SJCRH30 (cell line): ENCODE measurements at places on chromosomes 1 and 21. TPM values are rescaled to one million over a fixed set of nuclear protein-coding genes. Genes with fewer than 3 reads are reported as not detected.
A peak's percentile ranks its signal among the peaks of the same experiment; 100 is the strongest.

Gene CTBS
- 4.6 and 5.3 TPM in 2 replicates for total RNA-seq

DNA sequence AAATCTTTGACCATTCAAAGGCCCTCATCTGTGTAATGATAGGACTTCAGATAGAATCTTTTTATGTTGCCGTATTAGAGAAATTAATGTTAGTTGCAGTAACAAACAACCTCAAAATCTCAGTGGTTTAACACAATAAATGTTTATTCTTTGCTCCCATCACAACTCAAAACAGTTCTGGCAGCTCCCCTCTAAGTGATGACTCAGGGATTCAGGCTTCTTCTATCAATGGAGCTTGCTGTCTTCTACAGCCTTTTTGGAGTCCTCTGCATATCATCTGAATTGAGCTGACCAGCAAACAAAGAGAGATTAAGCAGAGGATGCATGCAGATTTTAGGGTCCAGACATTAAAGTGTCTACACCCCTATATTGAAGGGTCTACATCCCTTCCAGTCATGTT lies 59.1 kb upstream of the RAB3GAP2 start:
- no peak for DNase-seq

DNA sequence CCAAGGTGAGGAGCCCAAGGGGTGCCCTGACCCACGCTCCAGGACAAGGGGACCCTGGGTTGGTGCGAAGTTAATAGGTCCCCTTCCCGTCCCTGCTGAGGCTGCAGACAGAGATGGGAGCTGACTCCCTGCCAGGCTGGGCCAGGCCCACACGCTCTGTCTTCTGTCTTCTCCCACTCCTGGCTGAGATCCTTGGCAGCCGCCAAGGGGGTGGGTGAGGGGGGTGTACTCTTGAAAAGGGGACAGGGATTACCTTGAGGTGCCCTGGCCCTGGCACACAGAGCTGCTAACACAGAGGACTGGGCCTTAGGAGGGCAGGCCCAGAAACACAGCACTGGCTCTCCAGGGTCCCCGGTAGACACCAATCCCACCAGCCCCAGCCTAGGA lies 11.0 kb upstream of the CTRC start:
- DNase-seq, result no peak

Gene SLFNL1
- total RNA-seq, result 0.18 and 0.26 TPM in 2 replicates

DNA sequence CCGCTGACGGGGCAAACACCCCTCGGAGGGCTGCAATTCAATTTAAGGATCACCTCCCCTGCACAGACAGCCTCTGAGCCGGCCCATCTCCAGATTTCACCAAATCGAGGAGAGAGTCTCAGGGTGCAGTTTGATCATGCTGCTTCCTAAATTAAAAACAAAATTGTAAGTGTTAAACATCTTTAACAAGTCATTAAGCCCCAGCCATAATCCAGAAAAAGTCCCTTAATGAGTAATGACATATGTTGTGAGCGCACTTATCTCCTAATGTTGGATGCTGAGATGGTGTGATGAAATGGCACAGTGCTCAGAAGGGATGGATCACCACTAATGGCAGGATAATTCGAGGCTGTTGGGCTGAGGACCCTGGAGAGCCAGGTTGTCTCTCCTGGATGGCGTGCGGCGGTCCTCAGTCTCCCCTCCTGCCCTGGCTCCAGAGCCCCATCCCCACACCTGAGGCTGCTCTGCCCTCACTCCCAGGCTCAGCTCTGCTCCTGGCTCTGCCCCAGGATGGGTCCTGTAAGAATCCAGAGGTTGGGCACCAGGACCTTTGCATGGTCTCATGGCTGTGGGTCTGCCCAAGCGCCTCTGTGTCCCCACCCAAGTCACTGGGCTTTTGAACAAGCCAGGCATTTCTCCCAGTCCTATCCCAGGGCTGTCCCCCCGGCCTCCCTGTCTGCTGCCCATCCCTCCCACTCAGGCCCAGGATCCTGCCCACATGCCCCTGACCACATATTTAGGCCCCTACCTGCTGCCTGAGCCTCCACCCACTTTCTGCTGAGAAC lies 224.4 kb upstream of the POU3F1 start:
- no peak for DNase-seq

- DNase-seq, result peak; percentile 59
These were observed 4.6 kb downstream of the CRYBG2 start for GRCh38 chr1:26349188-26349876.

Gene TNFRSF9
- 0.13 TPM in 1 of 2 replicates, not detected in the other for total RNA-seq

GRCh38 chr1:181250038-181250437 lies 161.5 kb downstream of the IER5 start:
- no peak for DNase-seq

DNA sequence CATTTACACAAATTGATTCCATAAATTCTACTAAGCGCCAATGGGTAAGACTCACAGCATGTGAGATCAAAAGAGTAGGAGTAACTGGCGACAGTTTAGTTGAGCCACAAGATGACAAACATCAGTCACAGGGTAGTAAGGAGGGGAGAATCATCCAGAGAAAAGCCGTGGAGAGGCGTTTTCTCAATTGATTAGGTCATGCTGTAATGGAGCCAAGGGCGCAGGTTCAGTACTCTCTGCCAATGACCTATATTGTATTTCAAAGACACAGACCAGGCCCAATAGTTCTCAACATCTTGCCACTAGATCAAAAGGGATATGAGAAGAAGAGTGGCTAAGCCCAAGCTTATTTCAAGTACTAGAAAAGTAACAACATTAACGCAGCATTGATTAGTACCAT lies 467.5 kb downstream of the SMYD3 start:
- no peak for DNase-seq

DNA sequence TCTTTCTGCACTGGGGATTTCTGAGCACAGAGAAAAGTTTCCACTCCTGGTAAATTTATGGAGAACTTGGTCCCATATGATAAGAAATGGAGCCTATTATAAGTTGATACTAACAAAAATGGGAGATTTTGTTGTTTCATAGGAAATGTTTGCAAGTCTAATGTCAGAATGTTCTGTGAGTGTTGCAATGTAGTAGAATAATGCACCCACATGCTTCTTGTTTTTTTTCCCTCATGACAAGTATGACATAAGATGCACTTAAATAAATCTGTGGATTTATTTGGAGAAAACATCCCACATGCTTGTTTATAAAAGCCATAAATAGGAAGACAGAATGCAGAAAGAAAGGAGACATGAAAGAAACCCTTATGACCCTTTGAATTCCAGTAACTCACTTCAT lies 50.8 kb upstream of the KCNJ6 start:
- no peak for DNase-seq

Gene S100A1
- total RNA-seq, result 3.6 and 4.4 TPM in 2 replicates
